ENCODE measurements at places on chromosomes 12 and 14.
A peak's percentile ranks its signal among the peaks of the same experiment; 100 is the strongest.

GRCh38 chr14:99679996-99680395, 4.1 kb upstream of the CYP46A1 start:
- no peak for DNase-seq

- DNase-seq, result no peak
Measured at GRCh38 chr14:74652541-74652940, 40.5 kb upstream of the LTBP2 start.

GRCh38 chr14:72916174-72916573, 10.1 kb upstream of the DCAF4 start:
- no peak for DNase-seq

- no peak for DNase-seq
Measured at GRCh38 chr14:29892327-29892726, 35.3 kb downstream of the PRKD1 start.

- DNase-seq, result peak; percentile 57
Measured at GRCh38 chr14:20610002-20610765, 19.0 kb upstream of the RNASE12 start.
